Brain (organoid and tissue), 16 donors: ENCODE measurements at places on chromosomes 16 and 17. TPM values are rescaled to one million over a fixed set of nuclear protein-coding genes. Genes with fewer than 3 reads are reported as not detected.

NPIPB9 gene
- polyA plus RNA-seq = not detected

LRRC46 gene
- polyA plus RNA-seq = 3.4 TPM

EVPL gene
- 0.92 TPM for polyA plus RNA-seq

KIF2B gene
- polyA plus RNA-seq = not detected

C16orf54 gene
- polyA plus RNA-seq = 0.15 TPM

SHPK gene
- 11.6 TPM for polyA plus RNA-seq
